ENCODE measurements at places on chromosomes 11 and 22. TPM values are rescaled to one million over a fixed set of nuclear protein-coding genes. Genes with fewer than 3 reads are reported as not detected.

Gene LINC01488
- not detected for total RNA-seq

Gene PLEKHA7
- total RNA-seq: 0.17 TPM

Gene NCR3LG1
- total RNA-seq: 2.2 TPM

Gene NDUFV1
- total RNA-seq: 223 TPM

Gene CDC42EP1
- 4.1 TPM for total RNA-seq

Gene FDXACB1
- 1.6 TPM for total RNA-seq

Gene OR9I1
- not detected for total RNA-seq

Gene FOXRED2
- total RNA-seq: 3.9 TPM
